CD4-positive, alpha-beta memory T cell (primary cell): ENCODE measurements at places on chromosomes 5 and 9. TPM values are rescaled to one million over a fixed set of nuclear protein-coding genes. Genes with fewer than 3 reads are reported as not detected.

- no peak for DNase-seq
These were observed 35.7 kb downstream of the PCDHAC2 start for GRCh38 chr5:141001844-141002604.

- DNase-seq = no peak
These were observed 79.9 kb downstream of the GAPVD1 start for GRCh38 chr9:125341566-125341965.

- DNase-seq = no peak
These were observed 93.4 kb downstream of the STRBP start for GRCh38 chr9:123174887-123175518.

DNA sequence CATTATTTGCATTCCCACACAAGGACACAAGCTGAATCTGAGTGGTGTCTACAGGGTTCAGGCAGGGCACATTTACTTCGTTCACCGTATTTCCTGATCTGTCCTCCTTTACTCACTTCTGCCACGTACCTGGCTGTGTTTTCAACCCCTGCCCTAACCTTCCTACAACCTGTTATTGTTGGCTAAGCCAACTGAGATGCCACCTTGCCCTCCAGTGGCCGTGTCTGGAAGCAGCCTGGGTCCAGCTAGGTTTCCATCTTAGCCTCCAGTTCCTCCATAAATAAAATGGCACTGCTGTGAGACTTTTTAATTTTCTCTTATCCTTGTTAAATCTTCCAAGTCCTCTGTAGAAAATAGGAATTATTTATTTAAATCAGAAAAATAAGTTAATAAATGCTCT is 64.8 kb downstream of the ATP10B start:
- peak; percentile 37 for DNase-seq

- no peak for DNase-seq
These were observed 188.7 kb downstream of the EBF1 start for GRCh38 chr5:158910782-158911692.

DNA sequence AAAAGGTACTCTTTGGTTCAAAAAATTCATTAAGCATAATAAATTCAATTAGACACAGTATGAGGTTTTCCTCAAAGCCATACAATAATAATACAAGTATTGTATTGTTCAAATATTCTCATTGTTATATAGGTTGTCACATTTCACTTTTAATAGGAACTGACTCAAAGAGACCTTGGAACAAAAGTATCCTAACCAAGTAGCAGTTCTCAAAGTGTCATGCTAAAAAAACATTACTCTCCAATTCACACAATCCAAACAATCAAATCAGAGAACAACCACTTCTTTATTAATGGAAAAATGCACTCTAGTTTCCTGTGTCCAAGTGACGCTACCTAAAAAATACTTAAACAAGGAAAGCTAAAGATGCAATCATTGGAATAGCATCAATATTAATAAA is 115.4 kb downstream of the DENND1A start:
- DNase-seq = no peak

Gene HAND1
- not detected for polyA plus RNA-seq

- DNase-seq = no peak
These were observed 216.5 kb downstream of the PDZD2 start for GRCh38 chr5:31855134-31856040.

DNA sequence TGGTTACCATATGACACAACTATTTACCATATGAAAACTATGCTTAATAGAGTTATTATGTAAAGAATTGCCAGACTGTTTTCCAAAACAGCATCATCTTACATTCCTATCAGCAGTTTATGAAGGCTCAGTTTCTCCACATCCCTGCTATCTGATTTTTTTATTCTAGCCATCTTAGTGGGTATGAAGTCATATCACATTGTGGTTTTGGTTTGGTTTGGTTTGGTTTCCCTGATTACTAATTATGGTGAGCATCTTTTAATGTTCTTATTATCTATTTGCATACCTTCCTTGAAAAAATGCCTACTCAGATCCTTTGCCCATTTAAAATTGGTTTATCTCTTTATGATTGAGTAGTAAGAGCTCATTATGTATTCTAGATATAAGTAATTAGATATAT is 199.4 kb upstream of the NFIL3 start:
- DNase-seq = no peak

DNA sequence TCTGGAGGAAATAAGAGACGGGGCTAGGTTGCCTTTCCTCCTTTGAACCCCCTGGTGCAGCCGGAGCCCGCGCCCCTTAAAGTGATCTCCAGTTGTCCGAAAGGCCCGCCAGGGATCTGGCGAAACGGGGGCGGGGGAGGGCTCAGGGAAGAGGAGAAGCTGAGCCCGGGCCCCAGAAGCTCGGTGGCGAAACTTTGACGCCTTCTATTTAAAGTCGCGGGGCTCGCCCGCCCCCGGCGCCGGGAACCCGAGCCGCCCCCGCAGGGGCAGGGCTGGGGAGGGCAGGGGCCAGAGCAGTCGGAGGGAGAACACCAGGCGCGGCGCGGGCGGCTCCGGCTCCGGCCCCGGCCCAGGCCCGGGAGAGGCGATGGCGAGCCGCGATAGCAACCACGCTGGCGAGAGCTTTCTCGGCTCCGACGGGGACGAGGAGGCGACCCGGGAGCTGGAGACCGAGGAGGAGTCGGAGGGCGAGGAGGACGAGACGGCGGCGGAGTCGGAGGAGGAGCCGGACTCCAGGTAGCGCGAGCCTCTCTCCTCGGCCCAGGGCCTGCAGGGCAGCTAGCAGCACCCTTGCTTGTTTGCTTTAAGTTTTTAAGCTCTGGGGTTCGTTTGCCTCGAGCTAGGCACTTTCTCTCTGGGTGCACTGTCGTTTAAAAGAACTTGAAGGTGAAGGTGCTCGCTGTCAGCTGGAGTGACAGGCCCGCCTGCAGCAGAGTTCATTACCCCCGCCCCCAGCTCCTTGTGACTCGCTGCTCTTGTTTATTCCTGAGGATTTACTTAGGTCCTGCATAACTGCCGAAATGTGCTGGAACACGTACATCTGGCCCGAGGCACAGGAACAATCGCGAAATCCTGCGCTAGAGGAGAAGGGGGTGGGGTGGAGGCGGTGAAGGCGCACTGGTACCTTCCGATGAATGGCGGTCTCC is at the start of gene CMYA5:
Gene CMYA5 (plus strand): TSS at position 296 of the 926 bp plus-strand sequence. CDS start 72 bp downstream, at position 368.
- DNase-seq = no peak

Gene PCDHGA11
- polyA plus RNA-seq = not detected

GRCh38 chr9:86093788-86094555 is 5.4 kb downstream of the GOLM1 start:
- DNase-seq = no peak
